ENCODE measurements at places on chromosomes 3 and 15.

GRCh38 chr3:167148136-167148535, 232.0 kb downstream of the ZBBX start:
- DNase-seq, result no peak

GRCh38 chr15:66172324-66172980, 81.1 kb downstream of the MEGF11 start:
- no peak for DNase-seq

- DNase-seq, result no peak
Measured at GRCh38 chr3:169998668-169999131, 32.1 kb downstream of the SEC62 start.

GRCh38 chr3:76122007-76122406, 336.7 kb upstream of the ZNF717 start:
- DNase-seq, result no peak

DNA sequence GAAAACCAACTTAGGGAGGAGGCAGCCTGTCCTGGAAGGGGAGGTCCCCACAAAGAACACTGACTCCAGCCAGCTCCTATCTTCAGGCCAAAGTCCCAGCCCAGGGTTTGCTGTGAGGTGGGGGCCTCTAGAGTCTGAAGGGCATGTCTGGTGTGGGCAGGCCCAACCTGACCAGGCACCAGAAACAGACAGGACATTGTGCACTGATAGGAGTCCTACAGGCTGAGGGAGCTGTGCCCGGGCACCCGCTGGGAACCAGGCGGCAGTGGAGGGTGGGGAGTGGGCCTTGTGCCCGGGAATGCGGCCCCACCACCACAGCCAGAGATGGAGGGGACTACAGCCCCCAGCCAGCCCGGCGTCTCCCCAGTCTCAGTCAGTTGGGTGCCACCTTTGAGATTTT, 161.4 kb downstream of the WNT7A start:
- no peak for DNase-seq

- DNase-seq, result no peak
Measured at GRCh38 chr3:195752066-195752465, 31.3 kb downstream of the MUC20 start.

- DNase-seq, result no peak
Measured at GRCh38 chr3:14861446-14862302, 42.9 kb downstream of the FGD5 start.

- DNase-seq, result no peak
Measured at GRCh38 chr3:149581248-149581647, 76.6 kb downstream of the WWTR1 start.

DNA sequence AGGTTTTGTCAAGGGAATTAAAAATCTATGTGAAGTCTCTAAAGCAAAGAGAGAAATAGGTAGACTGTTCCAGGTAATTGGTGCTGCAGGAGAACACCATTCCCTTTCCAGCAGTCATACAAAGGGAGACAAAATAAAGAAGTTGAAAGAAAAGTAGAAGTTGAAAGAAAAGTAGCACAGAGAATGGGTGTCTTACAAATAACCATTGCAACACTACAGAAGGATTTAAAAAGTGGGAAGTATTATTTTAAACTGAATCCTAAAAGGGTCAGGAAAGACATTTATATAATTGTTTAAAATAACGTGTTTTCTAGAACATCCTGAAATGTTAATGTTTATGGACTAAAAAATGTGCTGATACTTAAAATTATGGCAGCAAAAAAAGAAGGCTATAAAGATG, 223.8 kb downstream of the RSRC1 start:
- no peak for DNase-seq

DNA sequence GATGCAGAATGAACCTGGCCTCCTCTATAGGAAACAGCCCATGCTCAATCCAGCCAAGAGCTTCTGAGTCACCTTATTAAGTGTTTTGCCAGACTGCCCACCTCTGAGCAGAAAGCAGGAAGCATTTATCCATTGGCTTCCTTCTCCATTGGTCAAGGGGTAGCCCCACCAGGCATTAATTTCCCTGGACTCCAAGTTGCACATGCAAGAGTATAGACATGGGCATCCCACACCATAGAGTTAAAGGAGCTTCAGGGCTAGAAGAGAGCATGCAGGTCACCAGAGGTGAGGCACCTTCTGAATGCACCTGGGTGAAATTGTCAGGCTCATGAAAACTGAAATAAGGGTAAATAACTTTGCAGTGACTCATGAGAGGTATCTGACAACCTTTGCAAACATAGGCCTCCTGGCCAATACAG, 230.8 kb upstream of the STAC start:
- DNase-seq, result no peak

GRCh38 chr3:190909908-190910307, 47.4 kb upstream of the GMNC start:
- DNase-seq, result no peak

DNA sequence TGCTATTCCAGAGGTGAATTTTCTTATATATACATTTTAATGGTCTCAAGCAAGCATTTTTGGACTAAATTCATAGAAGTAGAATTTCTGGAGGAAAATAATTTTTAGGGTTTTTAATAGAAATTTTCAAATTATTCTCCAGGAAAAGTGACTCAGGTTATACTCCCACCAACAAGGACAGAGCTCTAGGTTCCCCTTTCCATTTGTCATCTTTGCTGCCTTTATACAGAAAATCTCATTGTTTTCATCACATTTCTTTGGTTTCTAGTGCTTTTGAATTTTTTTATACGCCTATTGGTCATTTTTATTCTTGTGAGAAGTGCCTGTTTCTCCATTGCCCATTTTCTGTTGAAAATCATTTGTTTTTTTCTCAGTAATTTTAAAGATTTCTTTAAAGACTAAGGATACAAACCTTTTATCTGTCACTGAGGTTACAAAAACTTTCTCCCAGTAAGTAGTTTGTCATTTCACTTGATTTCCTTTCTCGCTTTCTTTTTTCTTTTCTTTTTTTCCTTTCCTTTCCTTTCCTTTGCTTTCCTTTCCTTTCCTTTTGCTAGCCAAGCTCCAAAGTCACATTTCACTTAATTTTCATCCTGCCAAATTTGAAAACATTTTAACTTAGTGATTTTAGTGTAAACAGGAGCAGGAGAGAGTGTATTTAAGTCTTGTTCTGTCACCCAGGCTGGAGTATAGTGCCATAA, 77.1 kb upstream of the CHRNB4 start:
- no peak for DNase-seq

GRCh38 chr15:66108483-66109265, 144.9 kb downstream of the MEGF11 start:
- DNase-seq, result no peak

DNA sequence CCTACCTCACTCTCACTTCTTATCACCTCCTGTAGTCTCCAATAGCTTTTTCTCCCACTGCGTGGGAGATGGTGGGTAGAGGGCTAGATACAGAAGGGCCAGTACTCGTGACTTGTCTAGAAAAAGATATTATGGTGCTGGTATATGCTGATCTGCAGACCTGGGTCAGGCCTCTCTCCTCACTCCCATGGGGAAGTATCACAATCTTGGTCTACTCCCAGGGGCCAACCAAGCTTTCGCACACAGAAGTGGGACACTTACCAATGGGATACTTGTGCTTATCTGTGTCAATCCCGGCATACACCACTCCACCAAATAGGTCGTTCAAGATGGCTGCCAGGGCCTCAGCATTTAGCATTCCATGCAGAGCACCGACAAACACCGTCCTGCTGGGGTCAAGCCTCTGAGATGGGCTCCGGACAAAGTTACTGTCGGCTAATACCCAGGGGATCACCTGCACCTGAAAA, 9.0 kb upstream of the RPS17 start:
- no peak for DNase-seq

- no peak for DNase-seq
Measured at GRCh38 chr3:117632191-117632590, 922.6 kb downstream of the TUSC7 start.

DNA sequence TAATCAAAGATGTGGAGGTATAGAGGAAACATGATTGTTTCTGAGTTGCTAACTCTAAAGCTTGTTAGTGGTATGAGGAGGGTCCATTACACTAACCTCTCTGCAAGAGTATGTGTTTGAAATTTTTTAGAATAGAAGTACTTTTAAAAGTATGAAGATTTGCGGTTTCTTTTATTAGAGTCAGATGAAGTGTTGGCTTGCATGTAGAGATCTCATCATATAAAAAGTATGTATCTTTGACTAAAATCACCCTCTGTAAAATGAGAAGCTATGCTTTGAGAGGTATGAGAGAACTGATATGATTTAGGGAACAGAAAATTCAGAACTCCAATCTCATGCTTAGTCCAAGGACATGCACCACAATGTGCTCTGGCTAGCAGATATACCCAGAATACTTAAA, 140.4 kb upstream of the MBNL1 start:
- no peak for DNase-seq

All from activated effector memory CD4-positive, alpha-beta T cell treated with anti-CD3 and anti-CD28 coated beads, Interleukin-2, amount 50 U/mL, for 16 hours (primary cell).